Heart left ventricle (tissue), 16 donors: ENCODE measurements at places on chromosomes 6 and 20. TPM values are rescaled to one million over a fixed set of nuclear protein-coding genes. Genes with fewer than 3 reads are reported as not detected.

- DNase-seq, result no peak
Observed at GRCh38 chr20:58746620-58747019, 54.0 kb downstream of the NPEPL1 start.

- DNase-seq, result no peak
Observed at GRCh38 chr6:36350681-36351571, 14.2 kb upstream of the BNIP5 start.

DNA sequence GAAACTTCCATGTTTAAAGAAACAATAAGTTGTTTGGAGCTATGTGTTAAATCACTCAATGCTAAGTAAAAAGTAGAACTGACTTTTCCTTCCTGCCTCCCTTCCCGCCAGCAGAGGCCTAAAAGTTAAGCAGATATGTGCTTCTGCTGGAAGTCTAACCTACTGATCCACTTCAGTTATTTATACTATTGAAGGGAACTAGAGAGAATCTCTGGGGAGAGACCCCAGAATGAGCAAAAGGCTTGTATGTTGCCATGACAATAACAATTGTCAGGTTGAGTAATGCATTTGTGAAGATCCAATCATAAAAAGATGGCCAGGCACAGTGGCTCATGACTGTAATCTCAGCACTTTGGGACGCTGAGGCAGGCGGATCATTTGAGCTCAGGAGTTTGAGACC, 24.7 kb downstream of the MGME1 start:
- DNase-seq, result no peak

DNA sequence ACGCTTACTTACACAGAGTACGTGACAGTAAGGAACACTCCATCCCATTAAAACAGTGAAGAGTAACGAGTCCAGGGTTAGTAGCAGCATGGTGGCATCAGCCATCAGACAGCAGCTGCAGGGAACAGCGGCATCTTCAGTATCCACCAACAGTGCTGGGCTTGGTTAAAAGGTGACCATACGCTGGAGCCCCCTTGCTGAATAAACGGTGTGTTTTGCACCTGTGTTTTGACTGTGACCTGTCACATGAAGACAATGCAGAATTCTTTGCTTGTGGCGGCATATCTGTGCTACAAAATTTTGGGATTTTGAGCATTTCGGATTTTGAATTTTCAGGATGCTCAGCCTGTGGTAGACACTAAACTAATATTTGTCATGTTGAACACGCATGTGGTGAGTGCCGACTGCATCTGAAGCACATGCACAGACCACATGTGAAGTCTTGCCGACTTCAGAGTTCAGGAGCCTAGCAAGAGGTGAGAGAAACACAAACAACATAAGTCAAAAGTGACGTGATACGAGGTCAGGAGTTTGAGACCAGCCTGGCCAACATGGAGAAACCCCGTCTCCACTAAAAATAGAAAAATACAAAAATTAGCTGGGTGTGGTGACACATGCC, 69.3 kb upstream of the FRMD1 start:
- no peak for DNase-seq

DNA sequence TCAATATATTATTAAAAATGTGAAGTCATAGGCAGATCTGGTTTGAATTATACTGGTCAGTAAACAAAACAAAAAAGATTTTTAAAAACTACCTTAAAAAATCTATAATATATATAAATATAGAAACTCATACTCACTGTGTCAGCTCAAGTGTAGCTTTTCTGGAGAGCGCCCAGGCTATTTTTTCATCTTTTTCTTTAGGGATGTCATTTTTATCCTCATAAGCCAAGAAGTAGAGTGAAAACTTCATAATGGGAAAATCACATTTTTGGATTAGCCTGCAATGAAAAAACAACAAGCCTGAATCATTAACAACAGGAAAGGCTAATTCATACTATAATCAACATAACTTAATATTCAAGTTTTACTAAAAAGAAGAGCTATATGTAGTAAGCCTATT, 18.7 kb downstream of the GLO1 start:
- no peak for DNase-seq

DNA sequence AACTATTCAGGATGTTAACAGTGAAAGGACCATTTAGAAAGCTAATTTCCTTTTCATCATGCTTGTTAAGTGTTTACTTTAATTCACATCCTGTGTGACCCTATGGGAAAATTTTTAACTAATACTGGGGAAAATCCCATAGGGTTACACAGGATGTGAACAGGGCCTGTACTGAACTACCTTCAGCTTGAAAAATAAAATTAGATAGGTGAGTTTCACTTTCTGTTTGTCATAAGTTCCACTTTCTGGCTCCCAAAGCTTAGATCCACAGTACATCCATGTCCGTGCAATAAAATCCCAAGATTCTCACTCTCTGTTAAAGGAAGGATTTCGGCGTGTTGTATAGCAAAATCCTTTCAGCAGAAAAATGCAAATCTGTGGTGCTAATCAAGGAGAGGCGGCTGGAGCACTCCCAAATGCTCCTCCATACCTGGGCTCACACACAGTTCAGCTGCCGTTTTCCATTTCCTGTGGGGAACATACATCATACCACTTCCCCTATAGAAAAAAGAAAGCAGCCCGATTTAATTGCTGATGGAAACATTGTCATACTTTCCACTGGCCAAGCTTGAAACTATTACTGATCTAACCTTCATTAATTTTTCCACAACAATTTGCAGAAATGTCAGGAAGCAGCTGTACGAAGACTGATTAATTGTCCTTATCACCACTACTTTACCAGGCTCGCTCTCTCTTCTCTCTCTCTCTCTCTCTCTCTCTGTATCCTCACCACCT, 125.2 kb downstream of the HIVEP2 start:
- no peak for DNase-seq

DNA sequence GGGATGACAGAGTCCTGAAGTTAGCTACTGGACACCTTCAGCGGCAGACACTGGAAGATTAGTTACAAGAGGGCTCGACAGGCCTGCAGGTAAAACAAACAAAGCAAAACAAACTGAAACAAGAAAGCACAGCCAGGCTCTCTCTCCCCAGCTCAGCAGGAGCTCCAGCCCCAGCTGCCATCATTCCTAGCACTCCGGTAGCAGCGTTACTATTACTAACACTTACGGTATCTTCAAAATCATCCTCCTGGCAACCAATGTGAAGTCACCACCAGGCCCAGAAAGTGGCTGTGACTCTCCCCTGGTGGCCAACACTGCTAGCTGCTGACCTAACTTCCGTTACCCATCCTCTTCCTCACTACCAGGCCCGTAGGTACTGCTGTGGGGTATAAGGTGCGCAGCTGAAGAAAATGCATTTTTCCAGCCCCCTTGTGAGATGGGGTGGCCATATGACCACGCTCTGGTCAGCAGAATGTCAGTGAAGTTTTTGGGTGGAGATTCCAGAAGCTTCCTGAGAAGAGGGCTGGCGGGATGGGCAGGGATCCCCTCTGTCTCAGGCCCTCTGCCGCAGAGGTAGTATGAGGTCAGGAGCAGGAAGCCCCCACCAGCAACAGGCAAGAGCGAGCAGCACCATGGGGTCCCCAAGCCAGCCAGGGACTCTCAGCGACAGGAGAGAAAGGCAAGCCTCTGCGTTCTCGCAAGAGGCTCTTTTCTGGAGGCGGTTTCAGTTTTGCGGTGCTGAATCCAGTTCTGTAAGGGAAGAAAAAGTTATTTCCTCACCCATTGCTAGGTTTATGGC, 37.4 kb upstream of the TBXT start:
- DNase-seq, result no peak

DNA sequence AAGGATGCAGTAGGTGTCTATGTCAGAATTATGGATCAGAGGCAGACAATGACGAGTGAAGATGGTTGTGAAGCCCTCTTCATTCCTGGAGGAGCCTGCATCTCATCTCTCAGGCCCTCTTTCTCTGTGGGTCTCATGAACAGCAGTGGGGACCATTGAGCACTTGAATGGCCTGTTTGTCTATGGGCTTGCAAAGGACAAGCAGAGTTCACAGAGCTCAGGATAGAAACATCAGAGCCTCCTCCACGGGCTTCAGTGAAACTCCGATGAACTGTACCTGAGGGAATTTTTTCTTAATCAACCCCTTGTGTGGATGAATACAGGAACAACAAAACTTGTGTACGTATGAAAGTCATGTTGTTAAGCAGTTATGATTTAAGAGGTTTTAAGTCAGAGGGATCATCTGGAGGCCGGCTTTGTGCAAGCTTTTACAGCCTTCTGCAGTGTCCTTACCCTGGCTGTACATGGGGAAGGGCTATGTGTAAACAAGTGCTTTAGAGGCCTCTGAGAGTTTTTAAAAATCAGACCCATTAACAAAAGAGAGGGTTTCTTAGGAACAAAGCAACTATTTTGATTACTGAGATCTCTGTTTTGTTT, 29.7 kb upstream of the PI16 start:
- no peak for DNase-seq

- DNase-seq, result no peak
Observed at GRCh38 chr6:109349419-109349987, 32.8 kb downstream of the CD164 start.

DNA sequence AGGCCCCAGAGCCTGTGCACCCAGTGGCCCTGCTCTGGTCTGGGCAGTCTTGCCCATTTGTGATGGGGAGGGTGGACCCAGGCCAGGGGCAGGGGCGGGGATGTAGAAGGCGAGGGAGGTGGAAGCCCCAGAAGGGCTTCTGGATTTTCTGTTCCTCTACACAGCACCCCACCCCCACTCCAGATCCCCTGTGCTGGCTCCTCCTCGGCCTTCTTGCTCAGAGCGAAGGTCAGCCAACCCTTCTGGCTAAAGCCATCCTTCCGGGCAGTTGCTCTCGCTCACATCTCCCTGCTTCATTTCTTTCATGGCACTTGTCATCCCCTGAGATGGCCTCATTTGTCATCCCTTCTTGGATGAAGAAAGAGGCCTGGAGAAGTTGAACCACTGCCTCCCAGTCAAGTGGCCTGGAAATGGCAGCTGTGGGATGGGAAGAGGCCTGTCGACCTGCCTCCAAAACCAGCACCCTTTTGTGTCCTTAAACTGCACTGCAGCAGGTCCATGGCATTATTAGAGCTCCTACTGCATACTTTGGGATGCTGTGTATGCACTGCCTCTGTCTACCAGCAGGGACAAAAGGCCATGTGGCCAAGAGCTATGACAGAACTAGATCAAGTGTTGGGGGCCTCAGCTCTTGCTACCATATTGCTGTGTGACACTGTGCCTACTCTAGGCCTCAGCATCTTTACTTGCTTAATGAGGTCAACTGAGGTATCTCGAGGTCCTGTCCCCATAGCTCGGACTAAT, 19.9 kb downstream of the PEDS1 start:
- DNase-seq, result no peak

DNA sequence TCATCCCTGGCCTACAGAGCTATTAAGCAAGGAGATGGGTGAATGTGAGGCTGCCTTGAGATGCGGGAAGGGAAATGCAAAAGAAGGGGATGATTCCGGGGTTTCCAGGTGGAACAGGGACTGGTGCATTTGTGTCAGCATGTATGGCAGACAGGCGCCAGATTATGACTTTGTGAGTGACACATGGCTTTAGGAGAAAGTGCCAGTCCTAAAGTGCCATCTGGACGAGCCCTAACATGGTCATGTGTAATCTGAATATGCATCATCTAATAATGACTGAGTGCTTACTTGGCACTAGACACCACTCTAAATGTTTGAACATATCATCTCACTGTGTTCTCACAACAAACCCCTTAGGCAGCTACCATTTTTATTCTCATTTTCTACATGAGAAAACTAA, 195.0 kb upstream of the TSHZ2 start:
- no peak for DNase-seq

DNA sequence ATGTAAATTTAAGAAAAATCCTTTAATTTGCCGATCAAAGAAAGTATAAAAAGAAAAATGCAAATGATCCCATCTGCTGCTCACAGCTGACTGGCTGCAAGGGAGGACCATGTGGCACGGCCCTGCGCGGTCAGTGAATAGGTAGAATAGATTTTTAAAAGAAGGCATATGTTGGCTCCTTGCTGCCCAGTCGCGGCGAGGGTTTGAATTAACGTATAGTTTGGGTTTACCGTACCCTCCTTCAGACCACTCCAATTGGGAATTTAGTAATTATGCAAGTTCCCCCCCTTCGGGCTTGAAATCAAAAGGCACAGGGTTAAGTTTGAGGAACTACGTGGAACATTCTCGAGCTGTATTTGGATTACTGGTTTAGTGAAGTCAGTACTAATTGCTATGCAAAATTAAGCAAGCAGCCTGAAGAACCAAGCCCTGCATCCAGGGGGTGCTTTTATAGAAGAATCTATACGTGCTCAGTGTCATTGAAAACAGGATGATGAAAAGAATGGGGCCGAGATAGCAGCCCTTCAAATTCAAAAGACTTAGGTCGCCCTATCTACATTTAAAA, 1.1 kb upstream of the BEND3 start:
- no peak for DNase-seq

- no peak for DNase-seq
Observed at GRCh38 chr6:99592900-99593299, 13.7 kb upstream of the PRDM13 start.

DNA sequence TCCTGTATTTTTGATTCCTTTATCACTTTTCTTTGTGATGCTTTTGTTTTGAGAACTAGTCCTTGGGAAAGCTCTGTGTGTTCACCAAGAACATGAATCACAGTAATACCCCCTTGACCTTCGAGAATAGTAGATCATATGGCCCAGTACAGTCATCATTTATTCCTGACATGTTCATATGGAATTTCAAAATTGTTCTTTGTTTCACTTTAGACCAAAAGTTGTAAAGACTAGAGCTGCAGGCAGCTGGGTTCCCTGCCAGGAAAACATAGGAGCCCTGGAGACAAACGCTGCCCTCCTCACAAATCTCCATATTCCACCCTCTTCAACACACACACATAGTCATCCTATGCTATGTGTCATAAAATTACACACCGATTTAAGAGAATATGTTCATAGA, 621.2 kb upstream of the EYS start:
- no peak for DNase-seq

- DNase-seq, result no peak
Observed at GRCh38 chr6:132430110-132430509, 28.8 kb upstream of the MOXD1 start.

- DNase-seq, result no peak
Observed at GRCh38 chr6:30483677-30484279, 5.5 kb upstream of the HLA-E start.

Gene TMC2
- total RNA-seq, result not detected

Gene SEMG1
- total RNA-seq, result not detected

Gene POM121L2
- not detected for total RNA-seq

Gene FERMT1
- total RNA-seq, result 1.0 TPM

Gene PBOV1
- not detected for total RNA-seq

Gene ROS1
- total RNA-seq, result not detected

Gene VSTM2L
- total RNA-seq, result 21.3 TPM
